ENCODE measurements at places on chromosomes 5 and 9. TPM values are rescaled to one million over a fixed set of nuclear protein-coding genes. Genes with fewer than 3 reads are reported as not detected.

Gene TMEM174
- not detected for total RNA-seq

Gene GGTA1
- 1.5 TPM for total RNA-seq

Gene PCDHA13
- 16.2 TPM for total RNA-seq

Gene C5orf52
- not detected for total RNA-seq

Gene DPM2
- total RNA-seq = 11.0 TPM

Gene MLANA
- total RNA-seq = not detected

Gene IFNK
- not detected for total RNA-seq

Gene GAPT
- total RNA-seq = not detected

Gene TAF11L6
- not detected for total RNA-seq

Gene TMEM232
- total RNA-seq = 27.9 TPM

Gene N4BP3
- total RNA-seq = 10.8 TPM

Gene ANKRA2
- 39.8 TPM for total RNA-seq

Gene HACD4
- total RNA-seq = 1.5 TPM

Gene UGT3A2
- 0.18 TPM for total RNA-seq
